ENCODE measurements at places on chromosomes 6 and 20.

- no peak for DNase-seq
Observed at GRCh38 chr6:78618970-78619369, 248.4 kb upstream of the IRAK1BP1 start.

- DNase-seq = no peak
Observed at GRCh38 chr6:45830441-45831139, 185.1 kb downstream of the CLIC5 start.

GRCh38 chr6:28002161-28002560, 45.1 kb downstream of the OR2B6 start:
- DNase-seq = no peak

DNA sequence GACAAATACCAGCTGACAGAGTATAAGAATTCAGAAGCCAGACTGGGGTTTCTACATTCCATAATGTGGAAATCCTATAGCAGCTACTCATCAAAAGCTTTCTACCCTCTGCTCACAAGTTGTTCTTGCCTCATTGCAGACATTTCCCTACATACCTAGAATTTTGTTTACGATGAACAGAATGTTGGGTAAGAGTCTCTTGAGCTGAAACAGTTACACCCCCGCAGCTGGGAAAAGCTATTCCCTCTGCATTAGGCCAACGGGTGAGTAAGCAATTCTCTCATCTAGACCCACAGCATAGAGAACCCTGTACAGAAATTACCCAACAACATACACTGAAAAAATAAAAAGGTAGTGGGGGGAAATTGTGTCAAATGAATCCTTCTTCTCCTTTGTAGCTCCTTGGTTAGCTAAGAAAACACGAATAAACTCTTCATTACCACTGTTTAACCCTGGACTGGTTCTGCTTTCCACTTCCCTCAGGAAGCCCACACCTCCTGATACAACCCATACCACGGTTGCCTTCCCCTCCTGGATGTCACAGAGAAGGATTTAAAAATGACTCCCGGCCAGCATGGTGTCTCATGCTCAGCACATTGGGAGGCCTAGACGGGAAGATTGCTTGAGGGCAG, 215.0 kb upstream of the SHLD1 start:
- no peak for DNase-seq

- DNase-seq = no peak
Observed at GRCh38 chr20:63006540-63007359, at the start of gene BHLHE23. BHLHE23 (minus strand) TSS chr20:63006964; CDS start chr20:63006774, 190 bp downstream.

DNA sequence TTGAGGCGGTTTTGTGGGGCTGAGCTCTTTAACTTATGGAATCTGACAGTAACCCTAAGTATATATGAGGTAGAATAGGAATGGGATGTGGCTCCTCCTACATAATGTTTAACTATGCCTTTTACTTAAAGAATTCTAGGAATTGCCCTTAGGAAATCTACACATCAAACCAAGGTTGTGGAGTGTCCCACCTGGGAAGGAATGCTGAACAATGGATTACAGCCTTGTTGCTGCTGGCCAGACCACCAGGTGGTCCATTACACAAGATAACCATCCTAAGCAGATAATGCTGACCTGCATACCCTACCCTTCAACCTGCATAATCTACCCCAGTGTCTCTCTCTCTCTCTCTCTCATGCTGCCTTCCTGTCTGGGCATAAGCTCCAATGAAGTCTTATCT, 35.0 kb upstream of the SLC22A16 start:
- no peak for DNase-seq

- DNase-seq = no peak
Observed at GRCh38 chr6:20998748-20999448, 464.6 kb downstream of the CDKAL1 start.

DNA sequence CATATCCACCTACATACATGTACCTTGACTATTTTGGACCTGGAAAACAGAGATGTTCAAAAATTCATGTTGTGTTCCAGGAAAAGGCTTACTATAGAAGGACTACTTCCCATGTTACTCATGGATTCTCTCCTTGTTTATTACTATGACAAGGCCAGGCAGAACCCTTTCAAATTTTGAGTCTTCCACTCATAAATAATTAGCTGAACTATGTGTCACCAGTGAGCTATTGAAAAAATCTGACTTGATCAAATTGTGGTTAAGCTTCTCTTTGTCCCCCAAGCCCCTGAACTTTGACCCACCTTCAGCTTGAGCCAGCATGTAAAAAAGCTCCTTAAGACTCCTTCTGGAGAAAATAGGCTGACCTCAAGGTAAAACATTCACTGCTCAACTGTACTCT, 1142.8 kb upstream of the EYS start:
- DNase-seq = no peak

- DNase-seq = no peak
Observed at GRCh38 chr20:10113746-10114145, 79.0 kb downstream of the ANKEF1 start.

GRCh38 chr6:99589290-99589672, 17.4 kb upstream of the PRDM13 start:
- no peak for DNase-seq

DNA sequence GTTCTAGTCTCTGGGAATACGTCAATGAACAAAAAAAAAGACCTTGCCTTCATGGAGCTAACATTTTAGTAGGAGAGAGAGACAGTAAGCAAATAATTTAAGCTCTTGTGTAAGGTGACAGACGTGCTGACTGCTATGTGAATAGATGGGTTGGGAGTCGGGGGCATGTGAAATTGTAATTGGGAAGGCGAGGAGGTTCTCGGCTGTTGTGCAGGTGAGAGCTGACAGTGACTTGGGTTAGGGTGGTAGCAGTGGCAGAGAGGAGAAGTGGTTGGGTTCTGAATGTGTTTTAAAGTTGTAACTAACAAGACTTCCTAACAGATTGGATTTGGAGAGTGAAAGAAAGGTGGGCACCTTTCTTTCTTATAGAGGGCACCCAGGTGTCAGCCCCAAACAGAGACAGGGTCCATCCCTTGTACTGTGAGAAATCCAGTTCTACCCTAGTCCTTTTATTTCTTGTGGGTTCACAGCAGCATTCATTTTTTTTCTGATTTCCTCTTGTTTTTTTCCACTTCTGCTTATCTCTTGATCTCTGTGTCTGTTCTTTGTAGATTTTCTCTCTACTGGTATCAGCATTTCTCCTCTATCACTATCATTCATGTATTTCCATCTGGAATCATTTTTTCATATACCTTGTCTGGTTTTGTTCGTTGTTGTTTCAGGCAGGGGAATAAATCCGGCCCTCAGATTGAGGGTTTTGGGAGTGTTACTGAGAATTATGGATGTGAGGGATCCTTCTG, 15.4 kb upstream of the MYLK2 start:
- no peak for DNase-seq

GRCh38 chr6:167094820-167095637, 27.9 kb upstream of the CCR6 start:
- DNase-seq = no peak

DNA sequence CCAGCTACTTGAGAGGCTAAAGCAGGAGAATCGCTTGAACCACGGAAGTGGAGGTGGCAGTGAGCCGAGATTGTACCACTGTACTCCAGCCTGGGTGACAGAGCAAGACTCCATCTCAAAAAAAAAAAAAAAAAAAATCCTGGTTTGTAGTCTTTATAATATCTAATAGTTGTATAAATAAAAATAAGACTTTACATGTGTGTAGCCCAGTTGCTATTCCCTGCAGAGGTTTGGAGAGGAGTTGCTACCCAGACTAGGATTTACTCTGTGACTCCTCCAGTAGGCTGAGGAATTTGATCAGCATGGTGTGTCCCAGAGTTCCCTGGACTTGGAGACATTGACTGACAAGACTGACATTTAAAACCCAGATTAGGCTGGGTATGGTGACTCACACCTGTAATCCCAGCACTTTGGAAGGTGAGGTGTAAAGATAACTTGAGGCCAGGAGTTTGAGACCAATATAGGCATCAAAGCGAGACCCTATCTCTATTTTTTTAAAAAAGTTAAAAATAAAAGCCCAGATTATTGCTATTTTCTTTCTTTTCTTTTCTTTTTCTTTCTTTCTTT, 10.2 kb downstream of the CHMP4B start:
- DNase-seq = no peak

DNA sequence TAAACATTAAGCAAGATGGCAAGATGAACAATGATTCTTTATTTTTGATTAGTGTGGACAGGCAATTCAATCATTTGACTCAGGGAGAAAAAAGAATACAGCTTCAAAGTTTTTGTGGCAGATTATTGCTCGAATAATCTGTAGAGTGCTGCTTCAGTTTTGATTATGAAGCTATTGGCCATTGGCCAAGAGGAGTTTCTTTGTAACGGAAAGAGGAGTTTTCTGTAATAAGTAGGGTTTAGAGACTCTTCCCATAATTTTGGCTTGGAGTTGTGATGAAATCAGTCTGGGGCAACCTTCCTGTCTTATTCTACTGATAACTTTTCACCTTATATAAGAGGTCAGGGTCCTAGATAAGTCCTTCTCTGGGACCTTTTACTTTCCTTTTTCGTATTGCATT, 256.7 kb upstream of the RAB32 start:
- DNase-seq = no peak

DNA sequence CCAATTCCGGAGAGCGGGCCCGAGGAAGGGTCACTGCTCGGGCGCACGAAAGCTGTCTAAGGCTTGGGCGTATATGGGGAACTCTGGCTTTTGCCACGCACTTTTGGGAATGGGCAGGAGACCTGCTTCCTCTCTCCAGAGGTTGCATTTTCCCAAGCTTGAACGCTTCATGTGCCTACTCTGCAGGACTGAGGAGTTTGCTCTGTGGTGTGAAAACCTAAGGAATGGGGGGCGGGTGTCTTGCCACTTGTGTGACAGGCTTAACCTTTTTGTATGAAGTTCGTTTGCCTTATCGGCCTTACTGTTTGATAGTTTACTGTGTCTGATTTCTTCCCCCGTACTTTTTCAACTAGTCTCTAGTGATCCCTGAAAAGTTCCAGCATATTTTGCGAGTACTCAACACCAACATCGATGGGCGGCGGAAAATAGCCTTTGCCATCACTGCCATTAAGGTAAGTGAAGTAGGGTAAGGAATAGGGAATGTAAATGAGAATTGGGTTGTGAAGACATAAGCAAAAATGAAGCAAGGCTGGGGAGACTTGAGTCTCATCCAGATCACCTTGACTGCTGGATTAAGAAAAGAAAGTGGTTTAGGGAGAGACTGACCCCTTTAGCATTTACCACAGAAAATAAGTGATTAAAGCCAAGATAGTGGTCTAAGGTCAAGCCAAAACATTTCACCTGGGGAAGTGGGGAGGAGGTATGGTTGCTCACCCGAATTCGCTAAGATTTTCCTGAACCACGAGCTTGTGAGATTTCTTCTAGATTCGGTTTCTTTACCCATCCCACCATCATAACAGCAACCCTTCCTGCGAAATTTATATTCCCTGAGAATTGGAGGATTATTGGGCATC, 627 bp downstream of the RPS18 start:
- DNase-seq = no peak

DNA sequence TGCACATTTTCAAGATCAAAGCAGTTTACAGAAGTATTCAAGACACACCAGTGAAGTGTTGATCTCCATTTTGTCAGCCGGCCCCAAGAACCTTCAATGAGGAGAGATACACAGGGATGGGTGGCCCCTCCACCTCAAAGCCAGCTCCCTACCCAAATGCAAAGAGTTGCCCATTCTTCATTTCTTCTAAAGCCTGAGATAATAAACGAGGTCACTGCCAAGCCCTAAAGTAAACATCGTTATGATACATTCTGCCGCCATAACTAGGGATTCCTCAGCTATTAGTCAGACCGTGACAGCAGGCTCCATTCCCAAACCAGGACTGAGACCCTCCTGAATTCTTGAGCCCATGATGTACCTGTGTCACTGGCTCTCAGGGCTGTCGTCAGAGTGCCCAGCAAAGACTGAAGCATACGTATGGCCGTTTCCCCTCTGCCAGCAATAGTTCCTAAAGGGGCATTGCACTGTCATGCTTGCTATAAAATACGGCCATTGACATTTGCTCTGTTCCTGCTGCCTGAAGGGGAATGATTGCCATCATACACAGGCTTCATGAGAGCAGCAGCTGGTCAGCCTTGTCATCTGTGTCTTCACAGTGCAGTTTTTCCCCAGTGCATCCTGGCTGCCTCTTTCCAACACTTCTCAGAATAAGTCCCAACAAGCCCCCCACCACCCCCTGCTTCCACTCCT, 41.7 kb downstream of the ISM1 start:
- DNase-seq = peak; percentile 29

GRCh38 chr6:152313542-152314482, 323.4 kb downstream of the SYNE1 start:
- peak; percentile 42 for DNase-seq

- no peak for DNase-seq
Observed at GRCh38 chr20:7703996-7704395, 236.3 kb downstream of the HAO1 start.

DNA sequence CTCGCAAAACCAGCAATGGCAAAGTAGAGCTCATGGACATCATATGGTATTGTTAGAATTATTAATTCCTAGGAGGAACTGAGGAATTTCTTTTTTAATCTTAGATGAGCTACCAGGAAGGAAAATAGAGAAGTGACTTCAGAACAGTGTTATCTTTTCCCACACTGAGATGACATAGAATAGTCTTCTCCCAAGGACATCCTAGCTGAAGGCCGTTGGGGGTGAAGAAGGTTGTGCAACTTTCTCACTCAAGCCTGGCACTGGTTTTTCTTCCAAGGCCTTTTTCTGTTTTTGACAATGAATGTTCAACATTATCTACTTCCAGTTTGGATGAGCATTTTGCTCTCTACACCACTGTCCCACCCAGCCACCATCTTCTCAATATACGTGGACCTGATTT, 35.8 kb upstream of the MAS1 start:
- no peak for DNase-seq

- no peak for DNase-seq
Observed at GRCh38 chr6:54614499-54615195, 231.9 kb upstream of the FAM83B start.

DNA sequence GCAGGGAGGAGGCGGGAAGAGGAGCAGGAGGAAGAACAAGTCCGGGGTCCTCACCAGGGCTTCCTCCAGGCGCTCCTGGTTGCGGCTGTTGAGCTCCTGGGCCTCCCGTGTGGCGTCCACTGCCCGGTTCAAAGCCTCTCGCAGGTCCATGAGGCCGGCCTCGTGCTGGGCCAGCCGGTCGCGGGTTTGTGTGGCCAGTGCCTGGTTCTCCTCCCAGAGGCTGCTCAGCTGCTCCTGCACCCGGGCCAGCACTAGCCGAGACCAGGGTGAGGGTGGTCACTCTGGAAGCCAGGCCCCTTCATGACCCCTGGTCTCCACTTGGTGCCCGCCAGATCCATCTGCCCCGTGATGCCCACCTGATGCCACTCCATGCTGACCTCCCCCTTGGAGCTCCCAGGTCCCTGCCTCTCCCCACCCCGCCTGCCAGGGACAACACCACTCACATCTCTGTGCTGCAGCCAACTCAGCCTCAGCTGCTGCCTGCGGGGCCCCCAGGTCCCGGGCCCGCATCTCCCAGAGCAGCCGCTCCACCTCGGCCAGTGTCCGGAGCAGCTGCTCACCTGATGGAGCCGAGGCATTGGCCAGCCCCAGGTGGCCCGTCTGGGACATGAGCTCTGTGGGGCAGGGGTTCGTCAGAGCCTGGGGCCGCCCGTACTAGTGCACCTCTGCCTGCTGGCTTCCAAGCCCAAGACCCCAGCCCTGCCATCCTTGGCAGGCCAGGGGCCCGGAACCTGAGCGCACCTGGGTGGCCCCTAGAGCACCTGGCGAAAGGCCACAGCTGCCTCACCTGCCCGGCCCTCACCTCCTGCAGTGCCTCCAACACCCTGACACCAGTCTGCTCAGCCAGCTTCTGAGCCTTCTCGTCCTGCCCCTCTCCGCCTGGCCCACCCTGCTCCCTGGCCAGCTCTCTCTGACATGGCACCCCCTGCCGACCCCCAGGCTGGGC, 15.9 kb downstream of the ADRM1 start:
- no peak for DNase-seq

All from HuH-7.5 (cell line).